Aorta (tissue), 5 donors: ENCODE measurements at places on chromosomes 6 and 20. TPM values are rescaled to one million over a fixed set of nuclear protein-coding genes. Genes with fewer than 3 reads are reported as not detected.

GRCh38 chr6:53658992-53659391 is 6.6 kb downstream of the KLHL31 start:
- no peak for DNase-seq

- DNase-seq: no peak
Measured at GRCh38 chr6:71665931-71666330, 220.4 kb upstream of the RIMS1 start.

CRISP3 gene
- not detected for total RNA-seq

DNA sequence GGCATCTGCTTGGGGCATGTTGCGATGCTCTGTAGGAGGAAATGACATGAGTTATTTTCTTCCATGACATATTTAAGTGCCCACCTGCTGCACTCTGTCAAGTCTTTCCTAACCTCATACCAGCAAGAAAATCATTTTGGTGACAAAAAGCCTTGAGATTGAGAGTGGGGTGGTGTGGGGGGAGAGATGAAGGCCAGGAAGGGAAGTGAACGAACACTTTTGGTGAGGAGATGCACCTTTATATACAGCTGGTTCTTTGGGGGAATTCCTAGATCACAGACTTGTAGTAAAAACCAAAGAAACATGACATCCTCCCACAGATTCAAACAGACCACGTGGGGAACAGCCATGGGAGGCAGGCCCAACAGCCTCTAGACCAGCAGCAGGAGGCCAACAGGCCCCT is 26.1 kb downstream of the NCOA5 start:
- DNase-seq: no peak

GRCh38 chr20:382291-383115 is 1.9 kb downstream of the TRIB3 start:
- no peak for DNase-seq

SLC4A11 gene
- 0.63 TPM for total RNA-seq

- no peak for DNase-seq
Measured at GRCh38 chr6:293193-294174, 1.2 kb downstream of the DUSP22 start.

DNA sequence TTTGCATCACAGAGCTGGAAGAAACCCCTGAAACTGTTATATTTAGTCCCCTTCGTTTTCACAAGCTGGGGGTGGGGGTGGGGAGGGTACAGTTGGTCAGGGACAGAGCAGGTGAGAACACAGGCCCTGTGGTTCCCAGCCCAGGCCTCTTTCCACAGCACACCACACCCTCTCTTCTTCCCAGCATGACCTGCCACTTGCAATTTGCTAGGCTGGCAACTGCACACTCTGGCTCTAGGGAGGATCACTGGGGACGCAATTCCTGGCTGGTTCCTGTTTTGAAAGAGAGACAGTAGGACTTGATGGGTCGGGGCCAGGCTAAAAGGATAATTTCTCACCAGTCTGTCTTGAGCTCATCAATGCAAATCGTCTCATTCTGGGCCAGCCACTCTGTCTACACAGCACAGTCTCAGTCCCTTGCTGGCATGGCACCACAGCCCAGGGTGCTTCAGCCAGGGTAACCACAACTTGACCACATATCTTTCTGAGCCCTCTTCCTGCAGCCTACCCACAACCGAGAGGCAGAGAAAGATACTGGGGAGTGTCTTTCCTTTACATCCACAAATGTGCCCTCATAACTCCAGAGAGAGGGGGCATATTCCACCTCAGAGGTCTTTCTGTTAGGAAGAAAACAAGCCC is 41.7 kb upstream of the EMILIN3 start:
- DNase-seq: no peak

DNA sequence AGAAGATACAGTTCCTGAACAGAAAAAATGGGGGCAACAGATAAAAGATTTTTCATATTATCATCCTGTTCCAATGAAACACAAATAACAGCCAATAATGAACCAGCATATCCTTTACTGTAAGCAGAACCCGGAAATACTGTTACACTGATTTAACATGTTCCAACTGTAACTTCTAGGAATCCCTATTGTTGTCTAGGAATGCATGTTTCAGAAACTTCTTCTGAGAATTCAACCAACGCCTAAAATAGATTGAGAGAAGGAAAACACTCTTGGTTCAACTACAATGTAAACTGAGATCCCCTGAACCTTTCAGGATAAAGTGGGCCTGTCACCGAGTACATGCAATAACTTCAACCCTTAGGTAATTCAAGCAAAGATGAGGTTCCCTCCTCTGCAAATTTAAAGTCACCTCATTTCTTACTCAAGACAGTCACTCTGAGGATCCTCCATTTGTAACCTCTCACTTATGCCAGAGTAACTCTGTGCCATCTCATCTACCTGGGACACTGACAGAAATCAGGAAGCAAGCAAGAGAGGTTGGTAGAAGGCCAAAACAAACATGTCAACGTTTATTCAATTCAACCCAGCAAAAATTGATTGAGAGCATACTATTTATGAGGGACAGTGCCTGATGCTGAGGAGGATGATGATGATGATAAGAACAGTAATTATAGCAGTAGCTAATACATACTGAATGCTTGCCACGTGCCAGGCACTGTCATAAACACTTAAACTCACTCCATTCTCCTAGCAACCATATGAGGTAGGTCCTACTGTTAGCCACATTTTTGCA is 14.1 kb downstream of the UBE3D start:
- DNase-seq: no peak

DNA sequence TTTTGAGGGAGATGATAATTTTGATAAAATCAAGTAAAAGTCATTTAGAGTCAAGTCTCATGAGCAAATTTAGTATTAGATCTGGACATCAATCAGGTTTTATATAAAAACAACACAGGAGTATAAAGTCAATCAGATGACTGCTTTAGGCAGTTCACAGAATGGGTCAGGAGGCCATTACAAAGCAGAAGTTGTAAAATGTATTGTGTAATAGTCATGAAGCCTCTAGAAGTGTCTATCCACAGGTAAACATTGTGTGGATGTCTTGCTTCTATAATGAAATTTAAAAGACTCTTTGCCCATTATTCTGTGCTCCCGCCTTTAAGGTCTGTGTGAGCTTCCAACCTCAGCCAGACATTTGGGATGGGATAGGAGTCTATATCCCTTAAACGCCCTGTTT is 28.8 kb downstream of the MAP7 start:
- no peak for DNase-seq

GRCh38 chr6:158910484-158911440 is 89.2 kb downstream of the RSPH3 start:
- no peak for DNase-seq

THBS2 gene
- 1,026 TPM for total RNA-seq

TPX2 gene
- total RNA-seq: 2.1 TPM

DNA sequence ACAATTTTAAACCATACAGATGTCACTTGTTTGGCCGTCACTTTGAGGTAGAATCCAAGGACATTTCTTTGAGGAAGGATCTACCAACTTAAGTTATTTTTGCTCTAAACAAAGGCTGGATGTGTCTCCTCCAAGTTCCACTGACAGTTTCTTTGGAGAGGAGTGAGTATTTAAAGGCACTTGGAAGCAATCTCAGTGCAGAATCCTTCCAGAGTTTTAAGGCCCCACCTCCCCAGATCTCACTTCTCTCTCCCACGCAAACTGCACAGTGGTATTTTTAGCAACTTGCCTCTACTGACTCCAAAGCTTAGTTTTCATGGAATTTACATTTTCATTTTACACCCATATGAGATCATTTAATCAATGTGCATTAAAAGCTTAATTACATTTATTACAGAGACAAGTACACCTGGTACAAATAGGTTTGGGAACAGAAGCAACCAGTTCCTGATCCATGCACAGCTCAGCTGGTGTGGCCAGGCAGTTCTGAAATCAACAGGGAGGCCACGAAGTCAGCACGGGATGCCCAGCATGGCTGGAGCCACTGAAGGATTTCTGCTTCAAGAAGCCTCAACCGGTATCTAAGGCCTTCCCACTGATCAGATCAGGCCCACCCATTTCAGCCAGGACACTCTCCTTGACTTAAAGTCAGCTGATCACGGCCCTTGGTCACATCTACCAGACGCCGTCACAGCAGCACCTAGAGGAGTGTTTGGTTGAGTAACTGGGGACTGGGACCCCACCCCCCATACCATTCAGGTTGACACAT is 109.8 kb downstream of the SYCP2 start:
- DNase-seq: no peak

DNA sequence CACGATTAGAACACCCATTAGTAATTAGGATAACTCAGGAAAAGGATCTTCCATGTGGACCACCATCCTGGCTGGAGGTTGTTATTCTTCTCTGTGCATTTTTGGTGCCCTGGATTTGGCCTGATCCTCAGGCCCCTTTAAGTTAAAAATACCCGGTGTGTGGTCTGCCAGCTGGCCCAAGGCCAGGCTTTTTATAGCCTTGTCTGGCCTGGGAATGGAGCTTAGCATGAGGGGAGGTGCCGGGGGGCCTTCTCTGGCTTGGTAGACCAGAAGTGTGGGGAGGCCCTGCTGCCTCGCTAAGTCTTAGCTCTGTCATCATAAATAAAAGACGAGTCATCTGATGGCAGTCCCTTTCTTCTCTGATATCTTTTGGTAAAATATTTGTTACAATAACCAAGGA is 71.4 kb downstream of the ARID1B start:
- DNase-seq: peak; percentile 89

DNAH8 gene
- 0.03 TPM for total RNA-seq

MYBL2 gene
- 0.84 TPM for total RNA-seq

KCNQ2 gene
- not detected for total RNA-seq
